ENCODE measurements at places on chromosomes 6 and 20. TPM values are rescaled to one million over a fixed set of nuclear protein-coding genes. Genes with fewer than 3 reads are reported as not detected.

DNA sequence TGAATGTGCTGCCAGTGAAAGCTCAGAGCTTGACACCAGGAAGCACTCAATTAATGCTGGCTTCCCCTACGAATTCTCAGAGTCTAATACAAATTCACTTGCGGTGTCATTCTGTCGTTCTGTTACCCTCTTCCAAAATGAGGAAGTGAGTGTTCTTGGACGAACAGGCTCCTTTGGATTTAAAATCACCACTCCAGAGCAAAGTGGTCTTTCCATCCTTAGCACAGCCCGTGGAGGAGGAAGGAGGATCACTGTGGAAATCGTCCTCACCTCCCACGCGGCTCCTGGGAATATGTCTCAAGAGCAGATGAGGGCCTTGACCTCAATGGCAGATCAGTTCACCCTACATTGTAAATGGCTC is 41.7 kb downstream of the RIOK1 start:
- DNase-seq, result no peak

GRCh38 chr6:161744211-161745067 is 470.6 kb upstream of the AGPAT4 start:
- DNase-seq, result no peak

DNA sequence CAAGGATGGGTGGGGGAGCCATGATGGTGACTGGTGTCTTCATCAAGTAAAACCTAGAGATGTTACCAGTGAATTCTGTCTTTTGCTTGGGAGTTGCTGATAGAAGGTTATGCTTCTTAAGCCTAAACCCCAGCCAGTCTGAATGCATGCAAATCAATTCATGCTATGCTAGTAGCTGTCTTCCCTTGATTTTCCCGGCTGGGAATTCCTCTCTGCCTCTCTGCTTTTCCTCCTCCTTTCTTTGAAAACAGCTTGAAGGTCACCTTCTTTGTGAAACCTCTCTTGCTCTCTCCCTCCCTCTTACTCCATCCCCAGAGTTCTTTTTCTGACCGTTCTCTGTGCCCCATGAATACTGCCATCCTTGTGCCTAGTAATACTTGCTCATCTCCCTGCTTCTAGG is 58.9 kb downstream of the TMEM200A start:
- DNase-seq, result no peak

The MRAP2 gene
- under 0.01 TPM for total RNA-seq

The WASF1 gene
- 4.4 TPM for total RNA-seq
